Stimulated activated CD8-positive, alpha-beta memory T cell treated with anti-CD3 and anti-CD28 coated beads, Interleukin-12 subunit alpha, Interleukin-12 subunit beta, amount 100 ng/mL, for 4 hours (primary cell): ENCODE measurements at places on chromosomes 6 and 20.

GRCh38 chr6:144095134-144096002 is at the start of gene SF3B5:
SF3B5 (minus strand) TSS chr6:144095573; CDS start chr6:144095497, 76 bp downstream.
- peak; percentile 92 for DNase-seq

DNA sequence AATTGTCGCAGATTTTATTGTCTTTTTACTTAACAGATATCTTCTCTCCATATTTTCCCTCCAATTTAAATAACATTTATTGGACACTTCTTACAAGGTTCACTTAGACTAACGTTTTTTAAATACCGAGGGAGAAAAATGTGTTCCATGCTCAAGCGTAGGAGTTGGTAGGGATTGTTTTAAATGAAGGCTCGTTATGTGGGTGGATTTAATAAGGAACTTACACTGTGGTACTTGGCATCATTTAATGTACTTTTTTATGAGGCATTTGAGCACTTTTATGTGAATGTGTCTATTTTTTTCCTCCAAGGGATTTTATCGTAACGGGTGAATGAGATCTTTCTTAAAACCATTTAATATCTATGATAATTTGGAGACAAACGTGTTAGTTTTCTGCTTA is 125.0 kb upstream of the MTHFD1L start:
- DNase-seq = no peak

GRCh38 chr6:107154801-107155160 is 39.5 kb upstream of the BEND3 start:
- no peak for DNase-seq

DNA sequence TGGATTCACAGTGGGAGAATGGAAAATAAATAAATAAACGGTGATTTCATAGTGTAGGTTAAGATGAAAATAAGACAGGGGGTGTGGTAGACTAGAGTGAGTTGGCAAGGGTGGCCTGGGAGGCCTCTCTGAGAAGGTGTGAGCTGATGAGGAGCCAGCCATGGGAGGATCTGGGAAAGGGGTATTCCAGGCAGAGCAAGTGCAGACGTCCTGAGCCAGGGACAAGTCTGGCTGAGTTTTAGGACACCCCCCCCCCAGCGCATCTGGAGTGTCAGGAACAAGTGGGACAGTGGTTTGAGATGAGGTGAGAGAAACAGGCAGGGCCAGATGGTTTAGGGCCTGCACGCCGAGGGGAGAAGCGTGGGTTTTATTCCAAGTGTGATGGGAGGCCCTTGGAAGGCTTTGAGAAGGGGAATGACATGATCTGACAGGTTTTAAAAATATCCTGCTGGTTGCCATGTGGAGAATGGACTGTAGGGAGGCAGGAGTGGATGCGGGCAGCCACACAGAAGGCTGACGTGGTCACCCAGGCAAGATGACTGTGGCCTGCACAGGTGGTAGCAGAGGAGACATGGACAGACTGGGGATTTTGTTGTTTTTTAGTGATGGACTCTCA is 21.1 kb upstream of the CCM2L start:
- DNase-seq = no peak

- no peak for DNase-seq
Measured at GRCh38 chr6:10837009-10837621, 1.2 kb downstream of the MAK start.
